H9 (cell line): ENCODE measurements at places on chromosomes 5 and 9. TPM values are rescaled to one million over a fixed set of nuclear protein-coding genes. Genes with fewer than 3 reads are reported as not detected.

DNA sequence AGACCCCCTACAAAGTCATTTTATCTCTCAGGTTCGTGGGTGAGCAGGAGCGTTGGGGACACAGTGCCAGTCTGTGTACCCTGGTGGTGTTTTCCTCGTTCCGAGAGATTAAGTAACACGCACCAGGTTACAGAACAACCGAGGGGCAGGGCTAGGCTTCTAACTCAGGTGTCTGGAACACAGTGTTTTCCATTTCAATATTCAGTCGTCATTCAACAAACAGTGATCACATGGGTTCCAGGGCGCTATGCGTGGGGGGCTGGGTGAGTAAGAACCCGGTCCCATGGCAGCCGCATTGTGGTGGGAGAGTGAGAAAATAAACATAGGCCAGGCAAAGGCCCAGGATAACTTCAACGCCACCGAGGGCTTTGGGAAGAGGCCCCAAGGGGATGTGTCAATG is 55.9 kb upstream of the RNU6ATAC start:
- no peaks in the 10 kb centered on the region for H3K27me3 ChIP-seq
- H3K4me1 ChIP-seq, result no peaks in the 10 kb centered on the region
- no peaks in the 10 kb centered on the region for H3K36me3 ChIP-seq
- no peak for DNase-seq

DNA sequence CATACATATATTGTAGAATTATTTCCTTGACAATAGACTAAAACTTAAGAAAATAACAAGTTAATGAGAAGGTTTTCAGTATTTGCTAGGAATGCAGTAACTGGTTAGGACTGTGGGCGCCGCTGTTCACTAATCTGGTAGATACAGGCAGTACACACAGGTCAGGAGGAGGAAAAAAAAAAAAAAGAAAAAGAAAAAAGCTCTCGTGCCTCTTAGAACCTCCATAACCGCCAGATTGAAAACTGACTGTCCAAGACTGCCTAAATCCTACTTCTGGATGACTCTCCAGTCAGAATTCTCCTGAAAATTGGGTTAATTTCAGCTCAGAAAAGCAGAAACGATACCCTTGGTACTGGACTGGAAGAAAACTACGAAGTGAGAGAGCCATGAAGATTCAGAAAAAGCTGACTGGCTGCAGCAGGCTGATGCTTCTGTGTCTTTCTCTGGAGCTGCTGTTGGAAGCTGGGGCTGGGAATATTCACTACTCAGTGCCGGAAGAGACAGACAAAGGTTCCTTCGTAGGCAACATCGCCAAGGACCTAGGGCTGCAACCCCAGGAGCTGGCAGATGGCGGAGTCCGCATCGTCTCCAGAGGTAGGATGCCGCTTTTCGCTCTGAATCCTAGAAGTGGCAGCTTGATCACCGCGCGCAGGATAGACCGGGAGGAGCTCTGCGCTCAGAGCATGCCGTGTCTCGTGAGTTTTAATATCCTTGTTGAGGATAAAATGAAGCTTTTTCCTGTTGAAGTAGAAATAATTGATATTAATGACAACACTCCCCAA is at the start of gene PCDHGA1:
PCDHGA1 (plus strand) TSS at position 216 of the 782 bp plus-strand sequence.
- no peaks in the 10 kb centered on the region for H3K4me1 ChIP-seq
- no peak within 1 kb of the TSS for H3K27ac ChIP-seq
- no peak within 1 kb of the TSS for H3K4me3 ChIP-seq
- DNase-seq, result no peak

The GRIN3A gene
- total RNA-seq, result not detected in 2 replicates

DNA sequence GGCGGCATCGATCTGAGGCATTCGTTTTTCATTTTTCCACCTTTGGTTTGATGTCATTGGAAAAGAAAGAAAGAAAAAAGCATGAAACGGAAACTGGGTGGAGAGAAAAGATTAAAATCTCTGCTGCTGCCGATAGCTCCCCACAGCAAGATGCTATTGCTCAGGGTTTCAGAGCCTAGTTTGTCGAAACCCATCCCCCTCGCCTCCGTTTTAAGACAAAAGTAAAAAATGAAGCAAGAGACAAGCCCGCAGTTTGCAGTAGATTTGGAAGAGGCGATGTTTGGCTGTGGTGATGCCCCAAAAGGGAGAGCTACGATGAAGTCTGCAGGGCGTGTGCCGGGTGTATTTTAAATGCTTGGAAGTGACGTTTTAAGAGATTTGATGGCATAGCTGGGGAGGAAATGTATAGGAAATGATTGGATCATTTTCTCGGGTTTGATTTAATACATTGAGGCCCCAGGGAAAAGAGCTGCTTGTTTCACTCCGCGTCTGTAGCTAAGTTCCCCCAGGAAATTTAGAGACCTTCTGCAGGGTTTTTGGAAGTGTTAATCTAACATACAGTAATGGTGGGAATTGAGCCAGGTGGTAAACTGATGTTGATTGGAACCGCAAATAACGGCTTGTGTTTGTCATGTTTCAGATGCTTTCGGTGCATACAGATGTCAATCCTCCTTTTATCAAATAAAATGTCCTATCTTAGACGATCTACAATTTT is 909 bp downstream of the NDFIP1 start:
- H3K27me3 ChIP-seq, result no peaks in the 10 kb centered on the region
- no peaks in the 10 kb centered on the region; the same call in 1 of the 2 replicates for H3K4me1 ChIP-seq
- H3K27ac ChIP-seq, result no peak overlapping the region
- no peak for DNase-seq
- H3K36me3 ChIP-seq, result peaks cover 9% of the 10 kb centered on the region
- peak overlapping the region; percentile 92 for H3K4me3 ChIP-seq

GRCh38 chr9:74499111-74499601 is 2.0 kb downstream of the RORB start:
- H3K27ac ChIP-seq, result no peak overlapping the region
- H3K4me1 ChIP-seq, result no peaks in the 10 kb centered on the region
- no peaks in the 10 kb centered on the region for H3K36me3 ChIP-seq
- H3K4me3 ChIP-seq, result peak overlapping the region; percentile 73
- DNase-seq, result peak; percentile 43

The AGXT2 gene
- total RNA-seq, result not detected in 2 replicates

DNA sequence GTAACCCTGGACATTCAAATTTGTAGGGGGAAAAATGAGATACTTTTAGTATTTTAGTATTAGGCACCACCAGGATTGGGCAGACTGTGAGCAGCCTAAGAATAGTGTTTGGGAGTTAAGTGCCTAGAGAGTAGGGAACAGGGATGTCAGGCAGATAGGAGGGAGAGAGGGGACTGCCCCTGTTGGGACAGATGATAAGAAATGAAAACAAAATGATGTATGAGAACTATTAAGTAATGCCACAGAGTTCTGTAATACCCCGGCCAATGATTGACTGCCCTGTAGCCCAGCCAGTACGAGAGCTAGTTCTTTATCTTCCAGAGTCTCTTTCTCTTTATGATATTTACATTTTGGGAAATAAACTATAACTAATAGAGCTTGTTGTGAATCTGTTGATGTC is 24.4 kb downstream of the ARHGAP26 start:
- no peak overlapping the region for H3K4me3 ChIP-seq
- no peaks in the 10 kb centered on the region for H3K27me3 ChIP-seq
- no peaks in the 10 kb centered on the region for H3K36me3 ChIP-seq
- H3K27ac ChIP-seq, result no peak overlapping the region
- H3K4me1 ChIP-seq, result no peaks in the 10 kb centered on the region
- DNase-seq, result no peak

DNA sequence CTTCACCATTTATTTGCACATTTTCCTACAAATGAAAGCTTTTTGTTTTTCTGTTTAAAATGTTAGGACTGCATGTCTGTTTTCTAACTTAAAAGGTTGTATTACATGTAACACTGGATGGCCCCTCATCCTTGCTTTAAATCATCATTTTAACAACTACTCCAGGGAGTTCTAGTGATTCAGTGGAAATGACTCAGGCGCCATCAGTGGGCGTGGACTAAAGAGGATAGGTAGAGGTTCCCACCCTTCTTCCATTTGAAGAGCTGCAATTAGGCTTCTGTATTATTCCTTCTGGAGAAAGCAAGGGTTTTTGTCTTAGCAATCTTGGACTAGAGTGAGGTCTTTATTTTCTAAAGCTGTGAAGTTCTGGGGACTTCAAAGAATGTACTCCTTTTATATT is 213.7 kb downstream of the TMEM38B start:
- no peak overlapping the region for H3K27ac ChIP-seq
- H3K4me1 ChIP-seq, result peaks cover 12% of the 10 kb centered on the region; the same call in 1 of the 2 replicates
- H3K36me3 ChIP-seq, result peaks cover 20% of the 10 kb centered on the region
- DNase-seq, result no peak
- H3K27me3 ChIP-seq, result no peaks in the 10 kb centered on the region
- no peak overlapping the region for H3K4me3 ChIP-seq

The IL9 gene
- not detected in 2 replicates for total RNA-seq

DNA sequence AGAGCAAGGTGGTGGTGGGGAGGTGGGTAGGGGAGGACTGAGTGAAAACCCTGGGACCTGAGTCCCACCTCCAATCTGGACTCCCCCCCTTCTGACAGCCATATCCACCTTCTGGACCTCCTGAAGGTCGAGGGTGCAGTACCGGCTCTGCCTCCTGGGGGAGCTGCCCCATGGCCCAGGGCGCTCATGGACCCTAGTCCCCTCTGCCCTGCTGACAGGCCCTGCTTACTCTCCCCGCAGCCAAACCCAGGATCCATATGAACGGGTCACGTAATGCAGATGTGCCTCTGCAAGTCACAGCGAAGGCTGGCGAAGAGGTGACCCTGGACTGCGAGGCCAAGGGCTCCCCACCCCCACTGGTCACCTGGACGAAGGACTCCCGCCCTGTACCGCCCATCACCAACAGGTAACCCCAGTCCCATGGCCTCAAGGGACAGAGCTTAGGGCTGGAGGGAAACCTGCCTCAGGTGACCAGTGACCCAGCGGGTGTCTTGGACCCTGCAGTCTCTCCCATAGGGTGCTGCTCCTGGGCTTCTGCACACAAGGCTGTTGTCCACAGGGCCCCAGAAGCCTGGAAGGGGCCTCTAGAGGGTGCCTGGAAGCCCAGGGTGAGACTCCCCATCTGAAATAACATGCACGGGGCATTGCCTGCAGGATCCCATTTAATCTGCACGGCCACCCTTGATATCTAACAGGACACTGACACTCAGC is 61.7 kb downstream of the HMCN2 start:
- H3K27me3 ChIP-seq, result no peaks in the 10 kb centered on the region
- no peak overlapping the region for H3K27ac ChIP-seq
- no peak overlapping the region for H3K4me3 ChIP-seq
- no peaks in the 10 kb centered on the region for H3K4me1 ChIP-seq
- peaks cover 24% of the 10 kb centered on the region for H3K36me3 ChIP-seq
- DNase-seq, result peak; percentile 84

The GARNL3 gene
- 8.7 and 8.8 TPM in 2 replicates for total RNA-seq

DNA sequence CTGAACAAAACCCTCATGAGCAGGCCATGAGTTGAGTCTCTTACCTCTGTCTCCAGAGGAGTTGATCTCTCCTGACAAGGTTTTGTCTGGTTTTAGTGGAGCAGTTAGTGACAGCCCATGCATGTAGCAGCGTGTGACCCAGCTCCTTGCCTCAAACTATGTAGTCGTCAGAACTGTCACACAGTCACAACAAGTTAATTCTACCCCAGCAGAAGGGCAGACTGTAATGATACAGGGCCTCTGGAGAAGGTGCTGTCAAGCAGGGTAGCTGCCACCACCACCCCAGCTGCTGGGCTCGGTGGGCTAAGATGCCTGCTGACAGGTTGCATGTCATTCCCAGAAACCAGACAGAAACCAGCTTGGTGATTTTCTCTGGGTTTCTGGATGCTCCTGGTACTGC is 194.5 kb downstream of the PSAT1 start:
- H3K4me1 ChIP-seq, result no peaks in the 10 kb centered on the region
- DNase-seq, result no peak
- H3K27me3 ChIP-seq, result no peaks in the 10 kb centered on the region
- H3K4me3 ChIP-seq, result no peak overlapping the region
- H3K36me3 ChIP-seq, result peaks cover 2% of the 10 kb centered on the region; the same call in 2 of the 3 replicates

The CCDC171 gene
- 2.4 TPM in 2 replicates for total RNA-seq

- no peaks in the 10 kb centered on the region for H3K4me1 ChIP-seq
- no peaks in the 10 kb centered on the region for H3K27me3 ChIP-seq
- H3K36me3 ChIP-seq, result no peaks in the 10 kb centered on the region
- peak; percentile 28 for DNase-seq
- H3K4me3 ChIP-seq, result no peak overlapping the region
Measured at GRCh38 chr5:84069608-84070179, 315.0 kb downstream of the EDIL3 start.

GRCh38 chr5:95973793-95974325 is 12.2 kb upstream of the ELL2 start:
- H3K4me1 ChIP-seq, result no peaks in the 10 kb centered on the region; the same call in 1 of the 2 replicates
- no peak overlapping the region for H3K4me3 ChIP-seq
- no peaks in the 10 kb centered on the region for H3K27me3 ChIP-seq
- H3K36me3 ChIP-seq, result no peaks in the 10 kb centered on the region

DNA sequence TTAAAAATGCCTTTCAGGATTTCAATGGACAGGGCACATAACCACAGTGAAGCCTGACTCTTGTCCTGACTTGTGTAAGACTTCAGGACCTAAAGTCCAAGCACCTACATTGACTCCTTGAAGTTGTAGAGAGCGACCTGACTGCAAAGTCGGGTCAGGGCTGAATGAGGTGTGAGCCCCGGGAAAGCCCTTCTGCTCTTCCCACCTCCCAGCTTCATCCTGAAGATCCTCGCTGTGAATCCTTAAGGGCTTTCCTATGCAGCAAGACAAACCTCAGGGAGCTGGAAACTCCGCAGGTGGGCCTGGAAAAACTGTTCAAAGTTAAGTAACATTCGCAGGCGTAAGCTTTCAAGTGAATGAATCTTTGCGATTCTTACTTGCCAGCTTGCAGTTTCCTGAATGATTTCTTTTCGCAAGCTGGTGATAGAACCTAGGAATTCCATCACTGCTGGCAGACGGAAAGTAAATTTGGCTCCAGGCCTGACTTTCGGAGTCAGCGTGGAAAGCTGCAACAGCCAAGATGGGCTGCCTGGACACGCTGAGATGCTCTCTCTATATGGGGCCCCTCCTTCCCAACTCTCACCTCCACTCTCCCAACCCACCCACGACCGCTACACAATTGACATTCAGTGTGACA is 10.9 kb downstream of the SEMA5A start:
- H3K36me3 ChIP-seq, result no peaks in the 10 kb centered on the region
- peaks cover 5% of the 10 kb centered on the region; the same call in 1 of the 2 replicates for H3K4me1 ChIP-seq
- H3K4me3 ChIP-seq, result no peak overlapping the region

DNA sequence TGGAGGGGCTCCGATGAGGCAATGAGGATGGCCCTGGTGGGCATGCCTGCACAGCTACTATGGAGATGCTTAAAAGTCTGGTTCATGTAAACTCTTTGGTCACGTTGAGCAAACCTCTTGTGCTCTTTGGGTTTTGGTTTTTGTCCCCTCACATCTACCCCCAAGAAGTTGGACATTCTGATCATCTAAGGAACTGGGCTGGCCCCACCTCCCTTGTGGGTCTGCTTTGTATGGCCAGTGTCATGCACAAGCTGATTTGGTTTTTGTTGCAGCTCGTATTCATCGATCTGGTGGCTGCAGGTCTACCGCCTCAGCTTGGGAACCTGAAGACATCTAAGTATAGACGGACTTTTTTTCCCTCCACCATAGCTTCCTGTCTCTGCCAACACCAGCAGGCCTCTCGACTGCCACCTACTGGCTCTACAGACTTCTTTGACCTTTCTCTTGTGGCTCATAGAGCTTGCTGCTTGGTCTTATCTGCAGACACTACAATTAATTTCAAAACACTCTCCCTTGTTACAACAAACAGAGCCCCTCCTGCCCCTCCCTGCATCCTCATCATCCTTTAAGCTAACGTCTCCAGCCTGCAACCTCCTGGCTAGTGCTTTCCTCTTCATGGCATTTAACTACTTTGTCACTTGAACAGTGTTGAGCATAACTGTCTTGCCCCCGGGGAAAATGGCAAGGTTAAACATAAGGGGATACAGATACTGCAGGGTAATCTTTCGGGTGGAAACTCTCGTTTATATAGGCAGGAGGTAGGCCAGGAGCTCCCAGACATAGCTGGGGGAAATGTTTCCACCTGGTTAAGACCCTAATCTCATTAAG is 34.5 kb downstream of the TSTD2 start:
- H3K27ac ChIP-seq, result no peak overlapping the region
- no peaks in the 10 kb centered on the region for H3K27me3 ChIP-seq
- no peaks in the 10 kb centered on the region; the same call in 1 of the 2 replicates for H3K4me1 ChIP-seq
- H3K36me3 ChIP-seq, result peaks cover 39% of the 10 kb centered on the region
- no peak overlapping the region for H3K4me3 ChIP-seq
